ENCODE measurements at places on chromosomes 3 and 15. TPM values are rescaled to one million over a fixed set of nuclear protein-coding genes. Genes with fewer than 3 reads are reported as not detected.

CPNE4 gene
- not detected for total RNA-seq

BTBD1 gene
- total RNA-seq, result 116 TPM

TNK2 gene
- 5.5 TPM for total RNA-seq

VWA5B2 gene
- not detected for total RNA-seq

LRRIQ4 gene
- total RNA-seq, result under 0.01 TPM

Measured in articular chondrocyte of knee joint (primary cell).